GM04504 (cell line): ENCODE measurements at places on chromosomes 2 and 18.

DNA sequence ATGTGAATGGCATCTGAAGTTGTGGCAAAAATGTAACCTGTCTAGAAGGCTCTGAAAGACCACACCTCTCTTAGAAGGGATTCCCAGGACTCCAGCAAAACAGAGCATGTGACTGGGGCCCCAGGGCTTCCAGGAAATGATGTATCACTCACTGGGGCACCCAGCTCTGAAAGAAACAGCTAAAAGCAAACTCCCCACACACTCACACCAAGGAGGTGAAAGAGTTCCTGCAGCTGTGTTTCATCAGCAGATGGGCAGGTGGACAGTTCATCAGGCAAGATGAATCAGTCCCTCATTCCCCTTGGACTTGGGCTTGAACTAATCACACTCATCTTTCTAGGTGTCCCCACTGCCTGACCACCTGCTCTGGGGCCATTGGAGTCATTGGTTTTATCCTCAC lies 76.2 kb downstream of the CCBE1 start:
- DNase-seq, result no peak

DNA sequence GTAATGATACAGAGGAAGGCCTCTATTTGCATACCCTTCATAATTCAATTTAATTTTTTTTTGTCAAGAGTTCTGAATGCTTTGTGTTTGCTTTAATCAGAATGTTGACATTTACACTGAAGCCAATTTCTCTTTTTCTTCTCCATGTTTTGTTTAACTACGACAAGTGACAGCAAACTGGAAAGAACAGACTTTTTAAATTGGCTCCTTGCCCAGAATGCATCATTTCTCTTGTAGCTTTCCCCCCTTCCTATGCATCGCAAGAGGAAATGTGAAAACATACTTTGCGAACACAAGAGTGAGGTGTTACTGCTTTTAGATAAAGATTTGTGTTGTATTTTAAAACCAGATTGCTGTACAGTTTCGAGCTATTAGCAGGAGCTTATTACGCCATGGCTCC lies 955.2 kb upstream of the CELF4 start:
- DNase-seq, result no peak

DNA sequence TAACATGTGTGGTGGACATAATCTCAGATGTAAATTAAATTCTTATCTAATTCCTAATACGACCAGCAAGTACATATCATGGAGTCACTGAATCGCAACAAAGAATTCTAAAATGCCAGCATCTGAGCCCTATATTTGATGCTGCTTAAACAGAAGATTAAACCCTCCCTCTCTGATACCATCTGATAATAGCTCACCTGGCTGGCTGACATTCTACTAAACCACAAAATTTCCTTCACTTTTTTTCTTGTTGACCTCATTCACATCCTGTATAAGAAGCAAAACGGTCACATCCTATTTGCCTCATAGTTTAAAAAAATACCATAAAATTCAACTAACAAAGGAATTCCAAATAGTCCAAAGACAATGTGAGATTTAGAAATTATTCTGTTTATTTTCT lies 371.6 kb upstream of the SLC8A1 start:
- no peak for DNase-seq

DNA sequence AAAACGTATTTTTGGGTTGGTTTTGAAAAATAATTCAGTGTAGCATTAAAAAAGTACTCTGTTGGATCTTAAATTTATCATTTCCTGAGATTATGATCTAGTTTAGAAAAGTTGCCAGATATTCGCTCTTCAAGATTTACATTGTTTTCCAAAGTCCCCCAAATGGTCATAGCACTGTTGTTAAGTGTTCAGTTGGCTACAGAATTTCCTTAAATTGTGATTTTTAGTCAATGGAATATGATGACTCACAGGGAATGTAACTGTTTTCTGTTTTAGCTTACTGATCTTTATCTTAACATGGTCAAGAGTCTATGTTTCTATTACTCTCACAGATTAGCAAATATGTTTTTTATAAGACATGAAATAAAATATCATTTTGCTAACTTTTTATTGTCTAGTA lies 23.2 kb downstream of the PLCL1 start:
- no peak for DNase-seq

GRCh38 chr18:79523736-79524180 lies 128.0 kb downstream of the NFATC1 start:
- no peak for DNase-seq

DNA sequence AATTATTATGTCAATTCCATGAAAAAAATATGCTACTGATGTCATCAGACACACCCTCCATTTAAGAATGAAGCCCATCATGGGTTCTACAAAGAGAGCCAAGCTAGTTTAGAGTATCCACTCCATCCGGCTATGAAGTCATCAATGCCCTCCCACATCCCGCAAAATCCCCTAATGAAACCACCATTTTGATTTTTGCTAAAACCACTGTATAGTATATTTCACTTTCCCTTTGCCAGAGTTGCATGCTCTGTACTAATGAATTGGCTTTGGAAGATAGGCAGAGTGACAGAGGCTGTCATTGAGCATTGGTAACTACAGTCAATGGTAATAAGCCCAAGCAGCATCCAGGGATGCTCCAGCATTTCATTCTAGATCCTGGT lies 118.6 kb downstream of the ANKRD44 start:
- DNase-seq, result no peak

- DNase-seq, result no peak
These were observed 29.6 kb downstream of the MREG start for GRCh38 chr2:215983581-215984351.

- no peak for DNase-seq
These were observed 19.1 kb downstream of the LDLRAD4 start for GRCh38 chr18:13237641-13238040.

DNA sequence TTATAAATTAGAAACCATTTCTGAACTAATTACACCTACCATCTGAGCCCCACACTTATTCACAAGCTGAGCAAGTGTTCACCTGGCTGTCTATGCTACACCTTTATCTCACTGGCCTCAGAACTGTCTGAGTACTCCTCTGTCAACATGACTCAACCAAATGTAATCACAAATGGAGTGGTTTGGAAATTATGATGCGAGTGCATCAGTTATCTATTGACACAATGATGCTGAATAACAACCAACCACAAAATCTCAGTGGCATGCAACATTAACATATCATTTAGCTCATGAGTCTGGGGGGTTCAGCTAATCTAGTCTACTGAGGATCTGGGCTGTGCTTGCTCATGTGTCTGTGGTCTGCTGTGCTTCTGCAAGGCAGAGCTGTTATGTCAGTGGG lies 184.2 kb upstream of the NXPH2 start:
- DNase-seq, result no peak

DNA sequence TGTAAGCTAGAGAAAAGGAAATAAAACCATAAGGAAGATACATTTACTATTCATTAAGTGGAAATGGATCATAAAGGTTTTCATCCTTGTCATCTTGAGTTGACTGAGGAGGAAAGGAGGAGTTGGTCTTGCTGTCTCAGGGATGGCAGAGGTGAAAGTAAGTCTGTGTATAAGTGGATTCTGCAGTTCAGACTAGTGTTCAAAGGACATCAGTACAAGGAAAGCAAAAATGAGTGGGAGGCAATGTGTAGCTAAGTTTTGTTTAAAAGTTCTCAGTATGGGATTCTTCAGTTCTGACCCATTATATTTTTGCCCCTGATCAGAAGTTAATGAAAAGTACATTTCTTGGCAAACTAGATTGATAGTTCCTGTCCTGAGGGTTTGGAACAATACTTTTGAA lies 18.9 kb downstream of the SLC20A1 start:
- no peak for DNase-seq

- DNase-seq, result no peak
These were observed 94.6 kb downstream of the CDC42EP3 start for GRCh38 chr2:37576831-37577230.

- DNase-seq, result peak; percentile 59
These were observed 75.3 kb upstream of the RIOK3 start for GRCh38 chr18:23377669-23378301.
